ENCODE measurements at places on chromosomes 2 and 18.
A peak's percentile ranks its signal among the peaks of the same experiment; 100 is the strongest.

DNA sequence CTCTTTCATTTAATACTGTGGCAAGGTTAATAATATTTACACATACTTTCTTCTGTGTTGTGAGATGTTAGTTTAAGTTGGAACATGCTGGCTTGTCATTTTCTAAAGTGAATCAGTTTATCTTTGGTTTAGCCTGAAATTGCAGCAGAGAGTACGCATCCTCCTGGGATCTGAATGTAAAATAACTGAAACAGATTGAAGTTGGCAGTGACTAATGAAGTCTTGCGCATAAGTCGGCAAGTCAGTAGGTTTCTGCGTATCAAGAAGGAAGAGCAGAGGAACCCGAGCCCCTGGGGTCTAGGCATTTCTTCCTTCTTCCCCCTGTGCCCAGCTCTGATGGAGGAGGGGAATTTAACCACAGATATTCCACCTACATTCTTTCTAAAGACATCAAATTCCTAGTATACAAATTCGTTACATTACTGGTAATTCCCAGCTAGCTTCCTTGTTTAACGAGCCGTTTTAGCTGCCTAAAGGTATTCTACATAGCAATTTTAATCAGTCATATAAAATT is 392.1 kb upstream of the RAB12 start:
- no peak for DNase-seq

DNA sequence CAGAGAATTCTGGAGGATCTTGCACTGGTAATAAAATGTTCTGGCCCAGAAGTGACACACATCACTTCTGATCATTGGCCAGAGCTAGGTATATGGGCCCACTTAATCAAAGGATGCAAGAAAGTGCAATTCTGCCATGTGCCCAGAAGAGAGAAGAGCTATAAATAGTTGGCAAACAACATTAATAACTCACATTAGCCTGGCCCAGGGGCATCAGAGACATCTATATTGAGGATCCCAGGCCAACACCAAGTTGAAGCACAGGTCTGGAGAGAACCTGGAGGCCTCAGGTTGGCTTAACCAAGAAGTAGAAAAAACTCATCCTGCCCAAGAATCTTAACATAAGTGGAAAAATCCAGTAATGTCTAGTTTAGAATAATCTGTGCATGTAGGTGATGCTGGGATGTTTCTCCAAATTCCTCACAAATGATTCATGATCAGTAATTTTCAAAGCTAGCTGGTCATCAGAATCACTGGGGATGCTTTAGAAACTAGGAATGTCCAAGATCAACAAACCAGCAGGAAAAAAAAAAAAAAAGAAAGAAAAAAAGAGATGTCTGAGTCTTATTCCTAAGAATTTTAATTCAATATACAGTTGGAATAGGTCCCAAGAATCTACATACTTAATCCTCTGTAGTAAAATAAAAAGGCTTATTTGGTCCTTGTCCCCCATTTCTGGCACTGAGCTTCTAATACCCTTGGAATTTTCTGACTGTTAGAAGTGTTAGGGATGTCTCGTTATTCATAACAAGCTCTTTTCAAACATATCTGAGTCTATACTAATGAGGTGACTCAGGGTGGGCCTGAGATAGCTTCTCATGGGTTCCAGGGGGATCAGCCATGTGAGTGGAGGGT is 35.0 kb upstream of the EVA1A start:
- no peak for DNase-seq

DNA sequence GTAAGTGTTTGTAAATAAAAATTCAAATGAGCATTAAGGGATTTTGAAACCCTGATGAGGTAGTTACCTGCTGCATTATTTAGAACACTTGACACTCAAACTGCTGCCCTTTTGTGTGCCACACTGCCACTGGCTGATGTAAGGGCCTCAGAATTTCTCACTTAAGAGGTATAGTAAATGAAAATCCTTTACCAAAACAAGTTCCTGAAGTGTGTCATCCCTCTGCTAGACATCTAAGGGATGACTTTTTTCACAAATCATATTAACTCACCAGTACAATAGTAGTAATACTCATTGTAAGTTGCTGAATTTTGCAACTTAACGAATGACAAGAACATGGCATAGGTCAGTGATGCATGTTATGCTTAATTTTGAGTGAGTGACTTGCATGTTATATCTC is 274.9 kb upstream of the UBE2E3 start:
- no peak for DNase-seq

GRCh38 chr18:55897091-55897689 is 309.2 kb upstream of the TCF4 start:
- DNase-seq = no peak

DNA sequence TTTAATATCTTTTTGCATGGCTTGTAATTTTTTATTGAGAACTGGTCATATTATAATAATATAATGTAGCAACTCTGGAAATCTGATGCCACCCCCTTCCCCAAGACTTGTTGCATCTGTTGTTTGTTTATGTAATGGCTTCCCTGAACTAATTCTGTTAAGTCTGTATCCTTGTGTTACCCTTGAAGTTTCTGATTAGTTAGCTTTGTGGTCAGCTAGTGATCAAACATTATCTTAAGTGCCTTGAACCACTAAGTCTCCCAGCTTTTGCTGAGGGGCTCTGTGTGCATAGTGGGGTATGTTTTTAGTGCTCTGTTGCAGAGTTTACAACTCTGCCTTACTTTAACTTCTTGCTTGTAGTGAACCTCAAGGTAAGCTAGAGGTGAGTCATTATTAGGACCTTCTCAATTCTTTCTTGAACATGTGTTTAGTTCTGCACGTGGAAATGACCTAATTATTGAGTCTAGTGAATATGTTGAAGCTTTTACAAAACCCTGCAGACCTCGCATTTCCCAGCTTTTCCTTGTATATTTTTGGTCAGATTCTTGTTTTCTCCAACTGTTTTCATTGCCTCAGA is 24.8 kb downstream of the SMCHD1 start:
- DNase-seq = no peak

GRCh38 chr18:45978084-45978483 is 11.0 kb upstream of the EPG5 start:
- DNase-seq = no peak

- no peak for DNase-seq
Observed at GRCh38 chr2:145957929-145958328, 1438.0 kb upstream of the ZEB2 start.

DNA sequence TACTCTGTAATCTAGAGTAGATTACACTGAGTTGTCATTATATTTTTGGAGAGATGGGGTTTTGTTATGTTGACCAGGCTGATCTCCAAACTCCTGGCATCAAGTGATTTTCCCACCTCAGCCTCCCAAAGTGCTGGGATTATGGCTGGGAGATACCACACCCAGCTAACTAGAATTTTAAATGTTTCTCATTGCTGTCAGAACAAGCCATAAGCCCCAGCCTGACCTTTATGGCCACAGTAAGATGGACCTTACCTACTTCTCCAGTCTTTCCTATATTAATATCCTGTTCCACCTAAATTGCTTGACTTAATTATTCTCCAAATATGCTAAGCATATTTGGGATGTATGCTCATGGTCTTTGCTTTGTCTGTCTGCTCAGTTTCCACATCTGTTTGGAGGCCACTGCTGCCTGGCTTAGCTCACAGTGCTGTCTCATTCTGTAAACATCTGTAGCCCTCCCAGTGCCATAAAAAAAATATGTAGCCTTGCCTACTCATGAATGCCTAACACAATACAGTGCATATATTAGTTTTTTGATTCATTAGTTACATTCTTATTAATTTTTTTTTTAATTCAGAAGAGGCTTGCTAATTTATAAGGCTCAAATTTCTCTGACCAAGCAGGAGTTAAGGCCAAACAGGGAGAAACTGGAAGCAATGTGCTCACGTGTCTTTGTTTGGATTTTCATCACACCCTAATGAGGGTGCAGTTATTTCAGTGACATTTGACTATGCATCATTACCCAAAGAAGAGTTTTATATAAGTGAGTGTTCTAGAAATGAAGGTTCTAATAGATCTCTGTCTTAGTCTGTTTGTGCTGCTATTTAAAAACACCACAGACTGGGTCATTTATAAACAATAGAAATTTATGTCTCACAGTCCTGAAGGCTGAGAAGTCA is 45.3 kb upstream of the PSME4 start:
- no peak for DNase-seq

- no peak for DNase-seq
Observed at GRCh38 chr2:196365923-196366322, 194.5 kb upstream of the STK17B start.

- DNase-seq = no peak
Observed at GRCh38 chr2:178237488-178238153, 43.3 kb downstream of the OSBPL6 start.

GRCh38 chr2:96691022-96691612 is 48.6 kb downstream of the FER1L5 start:
- DNase-seq = no peak

DNA sequence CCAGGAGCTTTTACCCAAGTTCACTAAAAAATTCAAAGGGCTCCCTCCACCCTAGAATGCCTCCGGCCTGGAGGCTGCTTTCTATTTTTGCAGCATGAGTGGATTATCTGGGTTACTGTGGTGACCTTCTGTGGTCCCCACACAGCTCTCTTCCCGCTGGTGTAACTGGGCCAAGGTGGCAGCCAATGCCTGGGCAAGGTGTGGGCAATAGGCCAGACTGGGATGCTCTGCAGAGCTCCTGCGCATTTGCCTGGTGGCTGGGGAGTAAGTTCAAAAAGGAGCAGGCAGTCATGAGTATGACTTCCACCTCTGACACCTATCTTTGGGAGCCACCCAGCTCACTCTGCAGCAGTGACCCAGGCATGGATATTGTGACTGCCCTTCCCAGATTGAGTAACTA is 130.5 kb upstream of the SPRED2 start:
- no peak for DNase-seq

DNA sequence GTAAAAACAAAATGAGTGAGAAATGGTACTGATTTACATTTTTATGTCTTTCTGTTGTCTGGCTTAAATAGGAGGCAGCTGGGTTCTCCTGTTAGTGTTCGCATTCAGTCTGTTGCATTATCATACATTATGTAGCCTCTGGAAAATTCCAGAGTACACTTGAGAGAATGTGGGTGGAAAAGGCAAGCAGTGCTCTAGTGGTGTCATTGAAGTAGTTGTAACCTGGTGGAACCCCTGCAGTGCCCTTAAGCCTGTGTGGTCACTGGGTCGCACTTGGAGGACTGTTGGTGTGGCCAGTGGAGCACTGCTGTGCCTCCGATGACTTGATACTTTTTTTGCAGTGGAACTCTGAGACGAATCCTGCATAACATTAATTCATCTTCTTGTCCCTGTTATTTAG is 52.4 kb downstream of the USP14 start:
- no peak for DNase-seq

- DNase-seq = no peak
Observed at GRCh38 chr2:120108749-120109148, 95.9 kb downstream of the EPB41L5 start.

DNA sequence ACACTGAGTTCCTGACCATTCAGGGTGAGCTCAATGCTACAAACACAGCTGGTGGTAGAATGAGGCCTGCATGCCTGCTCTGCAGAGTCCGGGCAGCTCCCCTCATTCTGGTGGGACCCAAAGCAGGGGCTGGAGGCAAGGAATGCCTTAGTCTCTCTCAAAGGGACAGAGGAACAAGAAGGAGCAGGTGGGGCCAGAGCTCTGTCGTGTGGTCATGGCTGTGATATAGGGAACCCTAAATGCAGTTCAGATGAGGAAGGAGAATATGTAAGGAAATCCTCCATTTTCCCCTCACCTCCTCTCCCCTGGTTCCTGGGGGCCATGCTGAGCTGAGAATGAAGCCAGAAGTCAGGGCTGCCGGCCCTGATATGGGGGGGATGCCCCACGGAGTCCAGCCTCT is 334.3 kb downstream of the CYP26B1 start:
- DNase-seq = no peak

DNA sequence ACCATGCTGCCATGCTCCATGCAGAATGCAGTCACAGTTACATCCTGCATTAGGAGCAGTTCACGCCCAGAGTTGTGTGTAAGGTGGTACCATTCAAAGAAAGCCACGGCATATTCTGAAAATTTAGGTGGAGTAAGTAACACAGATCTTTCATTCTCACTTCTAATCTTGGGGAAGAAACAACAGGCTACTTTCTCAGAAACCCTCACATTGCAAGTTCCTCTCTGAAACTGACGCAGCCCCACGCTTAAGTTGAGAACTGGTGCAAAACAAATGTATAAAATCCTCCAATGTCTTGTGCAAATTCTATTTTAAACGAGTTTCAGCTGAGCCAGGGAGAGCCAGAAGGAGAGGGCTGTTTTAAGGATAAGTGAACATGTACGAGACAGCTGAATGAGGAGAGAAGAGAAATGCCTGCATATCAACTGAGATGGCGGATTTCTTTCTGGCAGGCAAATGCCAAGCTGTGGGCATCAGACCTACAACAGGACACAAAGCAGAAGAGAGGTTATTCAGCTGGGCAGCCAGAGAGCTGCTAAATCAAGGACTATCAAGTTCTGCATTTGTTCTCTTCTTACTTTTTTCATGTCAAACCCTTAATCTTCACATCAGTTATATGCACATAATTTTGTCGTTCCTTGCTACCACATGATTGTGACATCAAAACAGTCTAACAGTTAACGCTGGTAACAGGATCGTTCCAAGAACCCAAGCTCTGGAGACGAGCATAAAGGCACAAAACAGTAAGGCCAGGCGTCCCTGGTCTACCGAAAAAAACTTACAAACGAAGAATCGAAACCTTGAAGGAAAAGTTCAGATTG is 6.4 kb downstream of the ARL4C start:
- no peak for DNase-seq

GRCh38 chr18:33201509-33201926 is 239.0 kb downstream of the CCDC178 start:
- no peak for DNase-seq

- DNase-seq = peak; percentile 2
Observed at GRCh38 chr2:169141713-169142352, 72.5 kb downstream of the DHRS9 start.

DNA sequence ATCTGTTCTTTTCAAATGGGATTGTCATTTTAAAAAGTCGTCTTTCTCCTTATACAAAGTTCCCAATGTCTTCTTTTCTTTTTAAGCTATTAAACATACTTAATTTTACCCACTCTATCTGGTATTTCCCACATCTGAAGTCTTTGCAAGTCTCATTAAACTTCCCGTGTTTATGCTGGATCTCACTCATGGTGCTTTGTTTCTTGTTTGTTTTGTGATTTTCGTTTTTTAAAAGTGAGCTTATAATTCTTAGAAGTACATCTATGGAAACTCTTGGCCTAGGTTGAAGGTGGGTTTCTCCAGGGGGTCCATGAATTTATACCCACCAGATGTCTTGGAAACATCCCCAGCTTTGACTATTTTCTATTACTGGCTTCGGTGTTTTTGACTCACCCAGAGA is 208.0 kb downstream of the FAM210A start:
- DNase-seq = no peak

- DNase-seq = no peak
Observed at GRCh38 chr18:49862656-49863385, 49.5 kb upstream of the ACAA2 start.
